ENCODE measurements at places on chromosomes 2 and 18. TPM values are rescaled to one million over a fixed set of nuclear protein-coding genes. Genes with fewer than 3 reads are reported as not detected.

SIX3 gene
- total RNA-seq, result not detected

UGT1A4 gene
- total RNA-seq, result not detected

IHH gene
- not detected for total RNA-seq

EML6 gene
- total RNA-seq, result 1.2 TPM

TFCP2L1 gene
- 0.04 TPM for total RNA-seq

TMEM163 gene
- not detected for total RNA-seq

IL36RN gene
- total RNA-seq, result not detected

EPAS1 gene
- total RNA-seq, result 8.3 TPM

MGAT5 gene
- 42.2 TPM for total RNA-seq

DES gene
- total RNA-seq, result not detected

CYS1 gene
- 0.32 TPM for total RNA-seq

RNF138 gene
- 89.5 TPM for total RNA-seq

TMEM185B gene
- total RNA-seq, result 17.2 TPM

CD28 gene
- total RNA-seq, result 94.2 TPM

VWC2L gene
- total RNA-seq, result not detected

CDH19 gene
- total RNA-seq, result not detected

FBXO11 gene
- total RNA-seq, result 48.1 TPM

RUFY4 gene
- 0.76 TPM for total RNA-seq

GNLY gene
- 52.6 TPM for total RNA-seq

COX7A2L gene
- 113 TPM for total RNA-seq

All from activated CD8-positive, alpha-beta T cell treated with anti-CD3 and anti-CD28 coated beads for 36 hours (primary cell).